ENCODE measurements at places on chromosomes 16 and 17.

DNA sequence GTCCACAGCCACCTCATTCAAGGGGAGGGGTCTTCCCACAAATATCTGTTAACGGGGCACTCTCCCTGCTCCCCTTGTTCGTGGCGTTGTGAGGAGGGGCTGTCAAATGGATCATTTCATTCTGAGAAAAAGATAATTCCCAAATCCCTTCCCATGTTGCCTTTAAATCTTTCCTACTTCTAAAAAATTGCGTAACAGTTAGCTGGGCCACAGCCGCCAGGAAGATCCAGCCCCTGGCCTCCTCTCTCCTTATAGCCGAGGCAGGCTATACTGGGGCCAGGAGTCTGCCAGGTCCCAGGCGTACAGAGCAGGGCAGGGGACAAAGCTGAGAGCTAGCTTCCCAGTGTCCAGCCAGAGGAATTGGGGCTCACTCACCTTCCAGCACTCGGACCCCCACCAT is 430 bp downstream of the C16orf89 start:
- DNase-seq = no peak

DNA sequence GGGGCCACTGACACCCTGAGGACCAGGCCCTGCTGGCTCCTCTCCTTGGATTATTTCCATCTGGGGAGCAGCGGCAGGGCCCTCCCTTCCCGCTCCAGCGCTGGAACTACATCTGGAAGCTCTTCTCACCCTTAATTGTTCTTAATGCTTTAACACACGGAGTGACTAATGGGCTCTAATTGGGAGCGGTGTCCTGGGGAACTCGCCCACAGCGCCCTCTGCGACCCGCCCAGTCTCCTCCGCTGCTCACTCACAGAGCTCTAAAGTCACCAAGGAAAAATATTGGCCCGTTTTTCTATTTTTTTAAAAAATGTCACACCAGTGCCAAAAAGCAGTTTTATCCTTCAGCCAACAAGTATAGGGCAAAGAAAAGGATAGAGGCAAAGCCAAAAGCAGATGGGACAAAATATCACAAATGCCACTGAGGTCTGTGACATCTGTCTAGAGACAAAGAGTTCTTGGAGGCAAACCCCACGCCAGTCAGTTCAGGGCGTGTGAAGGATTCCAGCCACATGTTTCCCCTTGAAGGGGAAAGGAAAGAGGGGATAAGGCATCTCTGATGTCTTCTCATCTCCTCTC is 134.7 kb downstream of the RBFOX3 start:
- DNase-seq = no peak

GRCh38 chr17:82105417-82105881 is 7.4 kb upstream of the FASN start:
- DNase-seq = no peak

- no peak for DNase-seq
These were observed 140.5 kb upstream of the HS3ST2 start for GRCh38 chr16:22673421-22673831.

- no peak for DNase-seq
These were observed 252.7 kb downstream of the PMP22 start for GRCh38 chr17:15012351-15012980.

DNA sequence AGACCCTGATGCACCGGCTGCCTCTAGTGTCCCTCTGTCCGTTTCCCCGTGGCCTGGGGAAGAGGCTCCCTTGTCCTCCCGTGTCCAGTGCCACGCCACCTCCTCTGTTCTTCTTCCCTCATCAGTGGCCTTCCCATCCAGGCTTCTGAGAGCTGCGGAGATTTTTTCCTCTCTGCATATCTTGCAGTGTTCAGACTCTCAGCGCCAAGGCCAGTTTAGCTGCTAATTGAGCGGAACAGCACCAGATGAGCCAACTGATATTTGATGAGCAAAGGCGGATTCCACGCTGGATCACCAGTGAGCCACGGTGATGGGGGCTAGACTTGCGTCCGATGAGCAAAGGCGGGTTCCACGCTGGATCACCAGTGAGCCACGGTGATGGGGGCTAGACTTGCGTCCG is 257.6 kb downstream of the FOXL1 start:
- DNase-seq = no peak

GRCh38 chr17:72373910-72374741 is 253.3 kb downstream of the SOX9 start:
- DNase-seq = no peak

GRCh38 chr17:10198509-10199249 is at the start of gene GAS7:
TSS of gene GAS7 (minus strand) at chr17:10198606.
- no peak for DNase-seq

- DNase-seq = peak; percentile 55
These were observed 9.5 kb upstream of the TCF25 start for GRCh38 chr16:89863741-89864526.

- no peak for DNase-seq
These were observed 17.9 kb downstream of the CMC2 start for GRCh38 chr16:80988756-80989155.

DNA sequence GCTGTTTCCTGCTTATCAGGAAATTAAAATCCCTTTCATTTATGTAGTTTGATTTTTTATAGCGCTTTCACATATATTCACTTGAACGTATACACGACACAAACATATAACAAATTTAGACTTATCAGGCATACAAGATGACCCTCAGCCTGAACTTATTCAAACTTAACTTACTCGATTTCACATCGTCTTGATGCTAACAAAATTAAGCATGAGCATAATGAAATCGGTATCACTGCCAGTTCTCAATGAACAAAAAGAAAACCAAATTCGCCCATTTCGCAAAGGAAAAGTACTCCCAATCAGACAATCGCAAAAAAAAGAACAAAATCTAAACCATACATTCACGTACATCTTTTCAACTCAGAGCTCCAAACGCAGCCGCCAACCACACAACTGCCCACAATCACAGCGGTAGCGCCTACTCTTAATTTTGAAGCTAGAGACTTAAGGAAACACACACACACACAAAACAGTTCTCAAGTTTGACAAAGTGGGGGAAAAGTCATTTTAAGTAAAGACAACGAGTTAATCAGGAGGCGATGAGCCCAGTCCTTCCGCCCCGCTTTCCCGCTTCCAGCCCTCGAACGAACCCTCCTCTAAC is 1.1 kb downstream of the GJC1 start:
- no peak for DNase-seq

DNA sequence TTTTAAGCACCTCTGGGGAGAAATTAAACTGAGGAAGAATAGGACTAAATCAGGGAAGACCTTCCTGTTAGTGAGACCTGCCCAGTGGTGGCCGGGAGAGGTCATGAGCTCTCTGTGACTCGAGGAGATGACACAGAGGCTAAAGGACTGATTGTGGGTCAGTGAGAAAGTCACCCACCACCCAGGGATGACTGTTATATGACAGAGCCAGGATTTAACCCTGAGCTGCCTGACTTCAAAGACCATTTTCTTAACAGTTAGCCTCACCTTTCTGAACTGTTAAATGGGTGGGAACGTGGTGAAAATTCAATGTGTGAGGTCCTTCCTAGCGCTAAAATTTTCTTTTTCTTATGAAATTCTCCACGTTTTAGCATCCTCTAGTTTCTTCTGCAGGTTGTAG is 72.5 kb downstream of the WSB1 start:
- DNase-seq = no peak

DNA sequence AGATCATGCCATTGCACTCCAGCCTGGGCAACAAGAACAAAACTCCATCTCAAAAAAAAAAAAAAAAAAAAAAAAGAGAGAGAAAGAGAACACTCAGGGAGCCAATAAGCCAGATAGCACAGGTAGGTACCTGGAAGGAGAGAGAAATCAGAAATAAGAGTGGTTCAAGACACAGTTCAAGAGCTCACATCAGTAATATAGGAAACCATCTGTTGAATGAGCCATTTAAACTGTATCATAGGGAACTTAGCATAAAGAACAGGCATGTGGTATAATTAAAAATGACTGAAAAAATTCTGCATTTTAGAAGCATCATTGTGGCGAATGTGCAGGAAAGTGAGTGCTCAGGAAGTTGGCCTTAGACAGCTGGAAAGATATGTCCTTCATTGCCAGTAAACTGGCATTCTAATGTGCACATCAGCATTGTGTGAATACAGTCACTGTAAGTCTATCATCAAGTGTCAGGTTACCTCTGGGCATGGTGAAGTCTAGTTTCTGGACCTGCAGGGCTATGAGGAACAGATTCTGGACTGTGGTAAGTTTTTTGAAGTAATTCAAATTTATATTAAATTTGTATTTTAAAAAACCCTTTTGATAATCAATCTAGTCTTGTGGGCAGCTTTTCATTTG is 20.4 kb downstream of the KRT12 start:
- no peak for DNase-seq

GRCh38 chr16:49620158-49620868 is 235.6 kb downstream of the ZNF423 start:
- DNase-seq = no peak

GRCh38 chr16:23969468-23970297 is 133.9 kb downstream of the PRKCB start:
- no peak for DNase-seq

GRCh38 chr17:44917456-44917855 is 2.2 kb upstream of the GFAP start:
- DNase-seq = no peak

- DNase-seq = no peak
These were observed 38.2 kb downstream of the USP32 start for GRCh38 chr17:60353773-60354172.

- no peak for DNase-seq
These were observed 16.3 kb upstream of the RBFOX1 start for GRCh38 chr16:7316281-7316888.

DNA sequence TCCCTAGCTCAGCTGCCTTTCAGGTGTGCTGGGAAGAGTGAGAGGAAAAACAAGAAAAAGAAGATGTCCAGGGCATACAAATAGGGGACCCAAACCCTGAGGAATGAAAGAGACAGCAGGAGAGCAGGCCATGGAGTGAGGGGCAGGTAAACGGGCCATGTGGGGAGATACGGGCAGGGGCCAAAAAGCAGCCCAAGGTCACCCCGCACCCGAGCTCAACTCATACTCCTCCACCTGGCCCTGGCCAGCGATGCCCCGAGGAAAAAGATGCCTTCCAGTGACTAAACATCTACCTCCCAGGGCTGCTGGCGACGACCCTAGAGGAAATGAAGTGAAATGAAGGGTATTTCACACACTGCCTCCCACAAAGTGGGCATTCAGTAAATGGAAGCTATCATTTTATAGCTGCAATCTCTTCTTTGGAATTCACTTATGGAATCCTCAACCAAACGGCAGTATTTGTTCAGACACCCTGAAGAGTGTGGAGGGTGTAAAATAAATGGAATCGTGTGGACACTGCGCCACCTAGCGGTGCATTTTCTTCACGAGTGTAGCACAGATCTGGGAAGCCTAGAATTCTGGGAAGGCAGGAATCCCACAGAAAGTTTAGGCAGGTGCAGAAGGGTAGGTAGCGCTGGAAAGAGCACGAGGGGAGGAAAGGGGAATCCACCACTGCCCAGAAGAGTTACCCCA is 14.9 kb downstream of the ELAC2 start:
- no peak for DNase-seq

DNA sequence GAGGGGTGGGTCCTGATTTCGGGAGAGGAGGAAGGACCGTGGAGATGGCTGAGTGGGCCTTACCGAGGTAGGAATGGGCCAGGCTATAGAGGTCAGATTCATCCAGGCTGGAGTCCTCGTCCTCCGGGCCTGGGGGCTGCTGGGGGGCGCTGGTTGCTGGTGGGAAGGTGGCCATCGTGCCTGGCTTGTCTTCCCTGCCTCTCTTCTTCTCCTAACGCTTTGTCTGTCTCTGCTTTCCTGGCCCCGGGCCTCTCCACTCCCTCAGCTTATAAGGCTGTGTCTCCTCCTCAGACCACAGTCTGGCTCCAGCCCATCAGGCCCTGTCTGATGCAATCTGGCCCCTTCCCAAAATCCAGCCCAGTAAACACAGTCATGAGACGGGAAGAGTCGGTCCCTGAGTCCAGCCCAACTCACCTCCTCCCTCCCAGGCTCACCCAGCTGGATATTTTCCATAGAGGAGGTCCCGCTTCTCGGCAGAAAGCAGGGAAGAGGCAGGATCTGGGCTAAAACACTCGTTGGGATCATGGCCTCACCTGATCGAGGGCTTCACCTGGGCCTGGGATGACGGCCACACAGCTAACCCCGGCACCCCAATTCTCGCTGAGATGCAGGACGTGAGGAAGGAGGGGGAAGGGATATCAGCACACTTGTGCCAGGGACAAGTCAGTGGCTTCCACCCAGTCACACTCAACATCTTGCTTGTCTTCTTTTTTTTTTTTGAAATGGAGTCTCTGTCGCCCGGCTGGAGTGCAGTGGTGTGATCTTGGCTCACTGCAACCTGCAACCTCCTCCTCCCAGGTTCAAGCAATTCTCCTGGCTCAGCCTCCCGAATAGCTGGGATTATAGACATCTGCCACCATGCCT is at the start of gene NUPR1:
NUPR1 (minus strand) TSS at position 242 of the 864 bp plus-strand sequence; CDS start at position 175, 67 bp downstream.
- DNase-seq = no peak

GRCh38 chr16:27311448-27311830 is 2.3 kb upstream of the IL4R start:
- no peak for DNase-seq

GRCh38 chr16:50613964-50614474 is 65.8 kb downstream of the NKD1 start:
- DNase-seq = no peak

DNA sequence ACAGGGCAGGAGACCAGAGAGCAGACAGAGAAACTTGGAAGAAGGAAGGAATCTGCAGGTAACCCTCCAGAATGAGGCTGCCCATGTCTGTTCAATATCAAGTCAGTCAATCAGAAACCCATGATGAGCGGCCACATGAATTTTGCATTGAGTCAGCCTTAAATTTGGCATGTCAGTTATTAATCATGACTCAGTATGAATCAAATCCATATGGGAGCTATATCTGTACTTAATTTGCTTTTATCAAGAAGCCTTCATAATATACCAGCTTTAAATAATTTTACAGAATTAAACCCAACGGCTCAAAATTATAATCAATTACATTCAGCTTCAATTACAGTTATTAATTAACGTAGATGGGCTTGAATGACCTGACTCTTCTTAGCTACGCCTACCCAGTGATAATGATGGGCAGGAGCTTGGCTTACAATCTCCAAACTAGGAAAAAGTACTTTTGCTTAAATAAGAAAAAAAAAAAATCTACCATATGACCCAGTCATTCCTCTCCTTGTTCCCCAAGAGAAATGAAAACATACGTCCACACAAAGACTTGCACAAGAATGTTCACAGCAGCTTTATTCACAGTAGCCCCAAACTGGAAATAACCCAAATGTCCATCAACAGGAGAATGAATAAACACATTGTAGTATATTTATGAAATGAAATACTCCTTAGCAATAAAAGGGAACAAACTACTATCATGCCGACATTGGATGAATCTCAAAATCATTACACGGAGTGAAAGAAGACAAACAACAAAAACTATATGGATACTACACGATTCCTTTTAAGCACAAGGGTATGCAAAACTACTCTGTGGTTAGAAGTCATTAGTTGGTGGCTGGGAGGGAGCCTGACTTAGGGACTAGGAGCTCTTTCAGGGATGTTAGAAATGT is 48.6 kb downstream of the SLC39A11 start:
- DNase-seq = no peak

DNA sequence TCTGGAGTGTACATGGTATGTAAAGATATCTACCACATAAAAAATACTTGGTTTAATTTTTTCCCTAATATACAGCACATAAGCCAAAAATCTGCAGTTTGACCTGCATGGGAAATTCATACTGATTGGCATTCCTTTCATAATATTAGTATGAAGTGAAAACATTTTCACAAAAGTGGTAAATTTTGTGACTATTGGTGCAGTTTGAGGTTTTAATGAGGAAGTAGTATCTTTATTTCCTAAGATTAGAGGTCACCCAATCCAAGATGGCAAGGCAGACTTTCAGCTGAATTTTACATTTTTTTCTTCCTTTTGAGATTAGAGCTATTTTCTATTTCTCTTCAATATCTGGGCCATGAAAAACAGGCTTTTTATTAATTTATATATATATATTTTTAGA is 21.2 kb downstream of the METTL9 start:
- DNase-seq = no peak

- DNase-seq = no peak
These were observed at the start of gene SLC46A1 for GRCh38 chr17:28405632-28406472. TSS of gene SLC46A1 (minus strand) at chr17:28406212. CDS start at chr17:28406114, 98 bp downstream.
